Upper lobe of right lung (tissue), 1 donor: ENCODE measurements at places on chromosomes 2 and 18.
A peak's percentile ranks its signal among the peaks of the same experiment; 100 is the strongest.

GRCh38 chr2:216217904-216218260 is 108.7 kb downstream of the XRCC5 start:
- H3K27ac ChIP-seq, result peak overlapping the region; percentile 13
- H3K4me1 ChIP-seq, result peaks cover 11% of the 10 kb centered on the region
- H3K27me3 ChIP-seq, result no peaks in the 10 kb centered on the region
- no peaks in the 10 kb centered on the region for H3K36me3 ChIP-seq
- H3K4me3 ChIP-seq, result no peak overlapping the region
- DNase-seq, result no peak

- H3K4me3 ChIP-seq, result no peak overlapping the region
- H3K36me3 ChIP-seq, result peaks cover 26% of the 10 kb centered on the region
- DNase-seq, result peak; percentile 63
- H3K27me3 ChIP-seq, result no peaks in the 10 kb centered on the region
- H3K27ac ChIP-seq, result no peak overlapping the region
- H3K4me1 ChIP-seq, result peaks cover 8% of the 10 kb centered on the region
Observed at GRCh38 chr2:241066893-241067341, 35.2 kb downstream of the MTERF4 start.

GRCh38 chr18:13366541-13366940 is 148.0 kb downstream of the LDLRAD4 start:
- no peaks in the 10 kb centered on the region for H3K27me3 ChIP-seq
- H3K27ac ChIP-seq, result no peak overlapping the region
- H3K4me3 ChIP-seq, result no peak overlapping the region
- H3K36me3 ChIP-seq, result no peaks in the 10 kb centered on the region
- no peak for DNase-seq

DNA sequence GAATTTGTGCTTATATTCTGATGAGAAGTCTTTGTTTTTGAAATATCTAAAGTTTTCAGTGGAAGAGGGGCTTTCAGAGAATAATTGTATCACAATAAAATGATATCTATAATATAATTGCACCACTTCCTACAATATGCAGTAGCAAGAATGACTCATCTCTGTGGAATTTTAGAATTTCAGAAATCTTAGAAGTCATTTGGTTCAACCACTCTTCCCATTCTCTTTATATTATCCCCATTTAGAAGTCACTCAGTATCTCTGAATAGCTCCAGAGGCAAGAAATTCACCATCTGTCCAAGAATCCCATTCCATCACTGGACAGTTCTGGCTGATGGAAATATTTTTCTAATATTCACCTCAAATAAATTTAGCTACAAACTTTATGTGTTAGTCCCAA is 59.3 kb upstream of the CCDC68 start:
- no peaks in the 10 kb centered on the region for H3K4me1 ChIP-seq
- no peaks in the 10 kb centered on the region for H3K36me3 ChIP-seq
- no peaks in the 10 kb centered on the region for H3K27me3 ChIP-seq
- no peak overlapping the region for H3K27ac ChIP-seq

GRCh38 chr2:46117379-46117778 is 179.8 kb upstream of the EPAS1 start:
- no peak for DNase-seq
- no peak overlapping the region for H3K4me3 ChIP-seq
- H3K27ac ChIP-seq, result no peak overlapping the region
- H3K36me3 ChIP-seq, result no peaks in the 10 kb centered on the region
- H3K27me3 ChIP-seq, result no peaks in the 10 kb centered on the region
- peaks cover 21% of the 10 kb centered on the region for H3K4me1 ChIP-seq

- H3K36me3 ChIP-seq, result no peaks in the 10 kb centered on the region
- no peak for DNase-seq
- peaks cover 9% of the 10 kb centered on the region for H3K4me1 ChIP-seq
- no peak overlapping the region for H3K4me3 ChIP-seq
Observed at GRCh38 chr2:127630096-127630863, 15.7 kb upstream of the GPR17 start.
